Renal cortex interstitium (tissue), 15 donors: ENCODE measurements at places on chromosomes 12 and 14. TPM values are rescaled to one million over a fixed set of nuclear protein-coding genes. Genes with fewer than 3 reads are reported as not detected.

The MIPOL1 gene
- polyA plus RNA-seq: 9.8 TPM

The IGFBP6 gene
- polyA plus RNA-seq: 14.2 TPM

The OVCH1 gene
- polyA plus RNA-seq: 0.25 TPM

The LRP1 gene
- polyA plus RNA-seq: 60.9 TPM

The PLA2G1B gene
- polyA plus RNA-seq: 0.91 TPM

The AKAP5 gene
- polyA plus RNA-seq: 6.4 TPM

The NTS gene
- 6.2 TPM for polyA plus RNA-seq

The DUSP16 gene
- polyA plus RNA-seq: 26.7 TPM

The AVPR1A gene
- polyA plus RNA-seq: 5.6 TPM

The OR6C2 gene
- not detected for polyA plus RNA-seq

The P2RX2 gene
- polyA plus RNA-seq: 1.7 TPM

The C14orf180 gene
- not detected for polyA plus RNA-seq

The LTB4R gene
- 4.1 TPM for polyA plus RNA-seq

The SOCS4 gene
- 21.6 TPM for polyA plus RNA-seq

The FSCB gene
- not detected for polyA plus RNA-seq

The LPAR5 gene
- 0.96 TPM for polyA plus RNA-seq

The TAS2R7 gene
- polyA plus RNA-seq: not detected

The PTGER2 gene
- polyA plus RNA-seq: 7.2 TPM

The KRT3 gene
- not detected for polyA plus RNA-seq

The NAA25 gene
- 18.0 TPM for polyA plus RNA-seq

The PIWIL1 gene
- polyA plus RNA-seq: 0.59 TPM

The NKX2-1 gene
- not detected for polyA plus RNA-seq

The KLRD1 gene
- 0.53 TPM for polyA plus RNA-seq

The RFC5 gene
- 40.8 TPM for polyA plus RNA-seq

The OAS2 gene
- polyA plus RNA-seq: 5.9 TPM
